ENCODE measurements at places on chromosomes 2 and 18.
A peak's percentile ranks its signal among the peaks of the same experiment; 100 is the strongest.

DNA sequence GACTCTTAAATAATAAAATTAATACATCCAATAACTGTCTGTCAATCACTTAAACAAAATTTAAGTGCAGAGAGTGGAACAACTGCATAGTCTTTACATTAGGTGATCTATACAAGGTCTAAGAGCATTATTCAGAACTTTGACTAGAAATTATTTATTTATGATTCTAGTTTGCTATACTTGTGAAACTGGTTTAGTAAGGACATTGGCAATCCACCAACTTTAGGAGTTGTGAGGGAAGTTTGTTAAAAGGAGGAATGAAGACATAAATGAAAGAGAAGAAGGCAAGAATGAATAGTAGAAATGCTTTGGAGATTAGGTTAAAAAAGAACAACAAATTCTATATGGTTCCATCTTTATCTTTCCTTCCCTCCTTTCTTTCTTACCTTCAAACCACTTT is 217.5 kb downstream of the GPD2 start:
- no peak for DNase-seq

DNA sequence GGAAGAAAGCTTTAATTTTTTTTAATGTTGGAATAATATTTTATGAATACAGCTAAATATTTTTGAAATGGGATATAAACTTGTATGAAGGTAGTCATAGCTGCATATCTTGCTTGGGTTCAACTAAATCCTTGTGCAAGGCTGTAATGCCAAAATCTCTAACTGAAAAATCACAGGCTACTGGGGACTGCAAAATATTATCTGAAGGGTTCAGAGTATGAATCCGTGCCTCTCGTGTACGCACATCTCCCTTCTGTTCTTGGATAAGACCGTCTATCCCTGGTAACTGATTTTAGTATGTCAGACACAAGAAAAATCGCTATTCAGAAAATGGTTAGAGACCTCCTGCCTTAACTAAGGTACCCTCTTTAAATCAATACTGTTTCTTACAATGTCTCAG is 71.8 kb downstream of the ACVR1 start:
- DNase-seq, result no peak

- DNase-seq, result no peak
Observed at GRCh38 chr2:26067980-26068507, 34.2 kb downstream of the RAB10 start.

DNA sequence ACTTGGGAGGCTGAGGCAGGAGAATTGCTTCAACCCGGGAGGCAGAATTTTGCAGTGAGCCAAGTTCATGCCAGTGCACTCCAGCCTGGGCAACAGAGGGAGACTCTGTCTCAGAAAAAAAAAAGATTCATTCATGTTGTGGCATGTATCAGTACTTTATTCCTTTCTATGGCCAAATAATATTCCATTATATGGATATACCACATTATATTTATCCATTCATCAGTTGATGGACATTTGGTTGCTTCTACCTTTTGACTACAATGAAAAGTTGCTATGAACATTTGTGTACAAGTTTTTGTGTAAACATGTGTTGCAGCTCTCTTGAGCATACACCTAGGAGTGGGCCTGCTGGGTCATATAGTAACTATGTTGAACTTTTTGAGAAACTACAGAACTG is 9.2 kb upstream of the MAT2A start:
- DNase-seq, result no peak

DNA sequence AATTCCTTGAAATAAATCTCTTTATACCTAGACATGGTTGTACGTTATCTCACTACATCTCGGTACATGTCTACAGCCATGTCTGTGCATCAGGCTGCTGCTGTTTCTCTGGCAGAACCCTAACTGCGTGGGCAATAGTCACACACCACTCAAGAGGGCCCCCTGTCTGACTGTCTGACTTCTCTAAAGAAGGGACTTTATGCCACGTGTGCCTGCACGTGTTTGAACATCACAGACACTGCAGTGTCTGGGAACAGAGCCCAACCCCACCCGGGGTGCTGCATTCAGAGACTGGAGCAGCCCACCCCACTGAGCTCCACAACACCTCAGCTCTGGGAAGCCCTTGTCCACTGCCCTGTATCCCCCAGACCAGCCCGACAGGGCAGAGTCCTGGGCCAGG is 55.0 kb downstream of the KIF1A start:
- no peak for DNase-seq

DNA sequence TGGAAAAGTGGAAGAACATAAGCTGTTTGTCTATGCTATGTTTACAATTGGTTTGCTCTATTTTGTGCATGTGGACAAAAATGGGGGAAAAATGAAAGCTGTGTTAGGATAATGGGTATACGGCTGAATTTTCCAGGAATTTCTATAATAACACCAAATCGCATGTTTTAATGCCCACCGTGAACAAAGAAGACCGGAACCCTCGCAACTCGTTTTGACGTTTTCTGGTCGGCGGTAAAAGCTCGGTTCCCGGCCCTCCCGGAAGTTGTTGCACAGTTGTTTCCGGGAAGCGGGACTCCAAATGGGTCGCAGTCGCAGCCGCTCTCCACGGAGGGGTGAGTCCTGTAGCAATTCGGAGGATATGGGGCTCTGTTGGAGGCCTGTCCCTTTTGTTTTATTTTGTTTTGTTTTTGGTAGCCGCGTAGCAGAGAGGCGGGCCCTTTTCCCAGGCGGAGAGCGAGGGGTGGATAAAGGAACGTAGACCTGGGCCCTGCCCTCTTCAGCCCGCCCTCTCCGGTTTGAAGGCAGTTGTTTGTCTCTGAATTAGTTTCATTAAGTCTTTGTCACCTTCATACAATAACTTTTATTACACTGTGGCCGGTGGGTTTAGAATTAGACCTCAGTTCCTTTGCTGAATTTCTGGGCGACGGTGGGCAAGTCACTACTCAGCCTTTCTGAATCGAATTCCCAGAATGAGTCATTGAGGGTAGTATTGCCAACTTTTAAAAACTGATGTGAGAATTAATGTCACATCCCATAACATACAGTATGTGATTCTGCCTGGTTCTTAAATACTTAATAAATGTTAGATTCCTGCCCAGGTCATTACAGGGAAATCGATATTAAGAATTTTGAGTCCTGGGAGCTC is at the start of gene SNRNP27:
TSS of gene SNRNP27 (plus strand) at position 273 of the 868 bp plus-strand sequence. CDS start at position 302, 29 bp downstream.
- DNase-seq, result peak; percentile 83

GRCh38 chr2:45276914-45277313 is 267.7 kb upstream of the SIX2 start:
- DNase-seq, result no peak

GRCh38 chr2:152405206-152406118 is 70.5 kb downstream of the FMNL2 start:
- DNase-seq, result no peak
